ENCODE measurements at places on chromosomes 4 and X.
A peak's percentile ranks its signal among the peaks of the same experiment; 100 is the strongest.

DNA sequence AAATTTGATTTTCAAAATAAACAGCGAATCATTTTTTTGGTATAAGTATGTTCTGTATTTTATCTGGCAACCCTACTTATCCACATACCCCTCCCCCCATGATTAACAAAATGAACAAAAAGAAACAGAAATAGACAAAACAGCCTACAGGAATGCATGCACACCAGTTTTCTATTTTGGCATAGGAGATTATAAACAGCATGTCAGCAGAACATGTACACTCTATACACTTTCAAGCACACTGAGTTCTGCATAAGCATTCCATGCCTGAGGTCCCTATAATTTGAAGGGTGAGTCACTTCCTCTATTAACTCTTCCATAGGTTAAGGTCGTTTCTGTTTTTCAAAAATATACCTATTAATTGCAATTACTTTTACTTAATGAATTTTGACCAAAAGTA lies 28.0 kb upstream of the ZNF280C start:
- DNase-seq, result peak; percentile 27

DNA sequence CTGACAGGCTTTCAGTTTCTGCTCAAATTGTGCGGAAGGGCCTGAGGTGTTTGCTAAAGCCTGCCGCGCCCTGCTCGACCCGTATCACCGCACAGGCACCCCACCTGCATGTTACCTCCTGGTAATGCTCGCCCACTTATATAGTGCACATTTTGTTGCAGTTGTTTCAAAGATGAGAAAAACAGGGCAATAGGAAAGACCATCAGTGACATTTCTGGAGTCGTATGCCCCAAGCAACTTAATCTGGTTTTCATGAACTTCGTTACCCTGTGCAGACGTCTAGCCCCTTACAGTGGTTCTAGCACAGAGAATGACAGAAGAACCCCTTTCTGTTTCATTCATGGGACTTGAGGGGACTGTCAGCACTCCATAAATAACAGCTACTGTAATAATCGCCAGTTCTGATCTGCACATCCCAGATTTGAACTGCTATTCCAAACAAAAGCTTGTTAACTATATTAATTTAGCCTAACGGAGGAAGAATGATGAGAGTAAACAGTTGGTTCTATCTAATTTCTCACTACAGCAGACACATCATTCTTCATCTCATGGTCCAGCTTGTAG lies 940 bp upstream of the DCTD start:
- peak; percentile 13 for DNase-seq

GRCh38 chrX:105648732-105649131 lies 173.6 kb upstream of the NRK start:
- DNase-seq, result no peak

GRCh38 chrX:107272431-107272921 lies 66.1 kb downstream of the DNAAF6 start:
- DNase-seq, result peak; percentile 1

DNA sequence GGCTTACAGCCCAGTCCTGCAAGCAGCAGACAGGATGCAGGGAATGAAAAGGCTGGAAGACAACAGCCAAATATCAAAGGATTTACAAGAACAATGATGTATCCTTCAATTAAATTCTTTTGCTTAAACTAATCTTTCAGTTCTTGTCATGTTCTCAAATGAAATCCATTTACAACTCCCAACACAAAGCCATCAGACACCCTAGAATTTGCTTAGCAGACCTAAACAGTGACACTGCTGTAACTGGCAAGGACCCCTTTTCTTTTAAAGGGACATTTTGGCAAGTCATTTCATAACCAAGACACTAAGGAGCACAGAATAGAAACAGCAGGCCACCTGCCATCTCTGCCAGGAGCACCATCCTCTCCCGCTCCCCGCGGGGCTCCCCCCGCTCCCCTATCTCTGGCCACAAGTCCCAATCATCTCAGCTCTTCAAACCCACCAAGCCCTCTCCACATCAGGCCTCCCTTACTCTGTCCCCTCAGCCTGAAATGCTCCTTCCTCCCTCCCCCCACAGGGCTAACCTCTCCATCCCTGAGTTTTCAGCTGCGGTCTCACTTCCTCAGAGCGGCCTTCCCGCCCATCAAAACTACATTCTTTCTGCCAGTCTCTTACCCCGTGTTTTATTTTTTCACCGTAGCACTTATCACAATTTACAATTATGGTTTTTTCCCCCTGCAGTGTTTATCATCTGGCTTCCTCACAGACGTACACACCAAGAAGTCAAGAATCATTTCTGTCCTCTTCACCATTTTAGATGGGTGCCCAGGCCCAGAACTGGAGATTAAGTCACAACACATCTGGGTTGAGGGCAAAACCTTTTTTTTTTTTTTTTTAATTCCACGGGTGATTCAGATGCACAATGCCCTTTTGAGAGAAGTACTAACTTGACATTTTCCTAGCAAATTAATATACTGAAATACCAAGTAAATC lies 45.8 kb downstream of the TSPAN5 start:
- no peak for DNase-seq

GRCh38 chr4:2048831-2049230 lies 10.3 kb upstream of the NAT8L start:
- no peak for DNase-seq

DNA sequence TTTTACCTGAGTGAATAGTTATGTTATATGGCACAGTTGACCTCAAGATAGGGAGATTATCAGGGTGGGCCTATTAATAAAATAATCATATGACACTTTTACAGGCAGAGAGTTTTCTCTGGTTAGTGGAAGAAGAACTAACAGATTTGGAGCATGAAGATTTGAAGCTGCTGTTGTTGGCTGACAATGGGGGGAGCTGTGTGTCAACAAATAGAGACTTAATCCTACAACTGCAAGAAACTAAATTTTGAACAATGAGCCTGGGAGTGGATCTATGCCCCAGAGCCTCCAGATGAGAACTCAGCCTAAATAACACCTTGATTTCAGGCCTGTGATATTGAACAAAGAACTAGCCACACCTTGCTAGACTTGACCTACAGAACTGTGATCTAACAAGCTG lies 7.2 kb upstream of the CCSER1 start:
- no peak for DNase-seq

GRCh38 chr4:24751926-24752539 lies 43.3 kb upstream of the SOD3 start:
- DNase-seq, result no peak

- DNase-seq, result no peak
Observed at GRCh38 chrX:13226214-13226613, 93.6 kb downstream of the ATXN3L start.

GRCh38 chrX:50814701-50815100 lies 707 bp upstream of the SHROOM4 start:
- DNase-seq, result peak; percentile 48

DNA sequence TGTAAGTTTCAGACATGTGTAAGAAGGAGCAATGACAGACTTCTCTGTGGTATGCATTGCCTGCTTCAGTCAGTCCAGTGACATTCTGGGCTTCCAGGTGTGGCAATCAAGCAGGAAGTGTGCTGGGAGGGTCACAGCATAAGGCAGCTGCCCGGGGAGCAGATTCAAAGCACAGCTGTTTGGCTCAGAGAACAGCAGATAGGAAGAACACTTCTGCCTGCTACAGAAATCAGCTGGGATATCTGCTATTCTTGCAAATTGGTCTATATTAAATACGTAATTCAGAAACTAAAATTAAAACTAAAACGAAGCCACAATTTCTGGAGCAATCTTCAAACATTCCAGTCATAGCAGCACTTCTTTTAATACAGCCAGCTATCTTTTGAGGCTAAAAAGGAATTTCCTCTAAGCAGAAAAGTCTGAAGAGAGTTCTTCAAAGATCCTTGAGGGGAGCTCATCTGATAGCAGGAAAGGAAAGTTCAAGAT lies 47.5 kb upstream of the GALNT7 start:
- peak; percentile 62 for DNase-seq

DNA sequence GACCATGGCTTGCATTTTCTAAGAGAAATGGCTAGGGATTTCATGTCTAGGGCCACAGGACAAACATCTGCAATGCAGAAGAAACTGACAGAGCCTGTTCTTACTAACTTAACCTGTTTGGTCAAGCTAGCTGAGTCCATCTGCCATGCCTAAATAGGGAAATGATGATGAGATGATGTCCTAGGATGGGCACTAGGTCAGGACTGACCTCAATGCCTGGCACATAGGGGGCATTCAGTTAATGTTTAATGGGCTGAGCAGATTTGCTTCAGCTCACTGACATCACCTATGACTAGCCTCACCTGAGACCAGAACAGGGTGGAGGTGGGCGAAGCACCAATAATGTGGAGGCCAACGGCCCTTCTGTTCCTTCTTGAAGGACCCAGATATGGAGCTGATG lies 174.2 kb upstream of the SCML1 start:
- no peak for DNase-seq

DNA sequence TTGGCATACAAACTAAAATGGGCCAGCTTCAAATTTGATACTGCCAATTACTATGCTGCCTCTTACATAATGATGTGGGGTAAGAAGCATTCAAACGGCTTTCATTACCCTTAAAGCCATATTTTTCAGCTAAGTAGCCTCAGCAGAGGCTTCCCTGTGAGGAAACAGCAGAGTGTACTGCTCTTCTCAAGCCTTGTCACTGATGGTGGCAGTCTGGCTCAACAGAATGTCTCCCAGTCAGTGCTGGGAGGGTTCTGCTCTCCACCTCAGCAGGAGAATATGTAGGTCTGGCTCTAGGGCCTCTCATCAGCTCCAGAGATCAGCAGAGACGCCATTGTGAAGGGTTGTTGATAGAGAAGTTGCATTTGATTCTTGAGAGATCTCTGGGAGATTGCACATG lies 44.6 kb upstream of the MBNL3 start:
- DNase-seq, result no peak

GRCh38 chrX:1464041-1464970 lies 11.6 kb upstream of the ASMTL start:
- no peak for DNase-seq

GRCh38 chr4:1414831-1415680 lies 8.8 kb upstream of the NKX1-1 start:
- DNase-seq, result no peak

DNA sequence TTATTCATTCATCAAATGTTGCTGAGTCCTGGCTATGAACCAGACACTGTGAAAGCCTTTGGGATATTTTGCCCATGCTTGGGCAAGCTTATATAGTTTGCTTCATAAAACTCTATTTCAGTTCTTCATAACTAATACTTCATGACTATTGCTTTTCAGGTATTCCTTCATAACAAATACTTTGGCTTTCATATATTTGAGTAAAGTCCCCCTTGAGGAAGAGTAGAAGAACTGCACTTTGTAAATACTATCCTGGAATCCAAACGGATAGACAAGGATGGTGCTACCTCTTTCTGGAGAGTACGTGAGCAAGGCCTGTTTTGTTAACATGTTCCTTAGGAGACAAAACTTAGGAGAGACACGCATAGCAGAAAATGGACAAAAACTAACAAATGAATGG lies 1.7 kb upstream of the AFP start:
- peak; percentile 48 for DNase-seq

DNA sequence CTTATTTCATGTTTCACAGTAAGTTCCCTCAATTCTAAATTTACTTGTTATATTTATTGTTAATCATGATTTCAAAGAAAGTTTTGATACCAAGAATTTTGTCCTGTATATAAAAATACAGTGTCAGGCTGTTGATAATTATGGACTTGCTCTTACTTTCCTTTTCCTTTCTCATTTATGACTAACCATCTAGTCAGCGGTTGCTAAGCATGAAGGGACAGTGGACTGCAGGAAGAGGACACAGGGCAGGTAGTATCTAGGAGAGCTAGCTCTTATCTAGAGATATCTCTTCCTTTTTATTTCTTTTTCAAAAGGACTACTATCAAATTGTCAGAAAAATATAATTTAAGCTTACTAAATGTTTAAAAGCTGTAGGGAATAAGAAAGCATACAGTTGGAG lies 1.6 kb downstream of the OPRPN start:
- DNase-seq, result peak; percentile 63

- DNase-seq, result no peak
Observed at GRCh38 chrX:34768290-34768689, 111.2 kb upstream of the TMEM47 start.

DNA sequence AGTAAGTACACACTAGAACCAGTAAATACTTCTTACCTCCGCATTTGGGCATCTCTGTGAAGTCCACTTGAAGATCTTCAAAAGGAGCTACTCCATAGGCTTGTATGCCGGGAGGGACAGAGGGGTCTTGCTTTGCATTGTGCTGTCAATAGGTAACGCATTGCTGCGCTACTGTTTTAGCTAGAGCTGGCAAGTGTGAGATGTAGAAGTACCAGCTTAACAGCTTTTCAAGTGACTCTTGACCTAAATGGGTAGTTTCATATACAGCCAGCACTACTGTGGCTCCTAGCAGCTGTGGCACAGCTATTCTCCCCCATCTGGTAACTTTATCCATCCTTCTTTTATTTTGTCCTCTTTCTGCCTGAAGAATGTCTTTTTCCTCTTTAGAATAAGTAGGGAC lies 205.3 kb upstream of the KLF8 start:
- no peak for DNase-seq

- no peak for DNase-seq
Observed at GRCh38 chr4:188408244-188409030, 269.2 kb downstream of the TRIML1 start.

- peak; percentile 33 for DNase-seq
Observed at GRCh38 chr4:156677131-156677531, 294.5 kb downstream of the PDGFC start.

- DNase-seq, result no peak
Observed at GRCh38 chrX:6448003-6448402, 86.9 kb downstream of the VCX3A start.

GRCh38 chr4:165761963-165762362 lies 111.1 kb upstream of the TLL1 start:
- no peak for DNase-seq

DNA sequence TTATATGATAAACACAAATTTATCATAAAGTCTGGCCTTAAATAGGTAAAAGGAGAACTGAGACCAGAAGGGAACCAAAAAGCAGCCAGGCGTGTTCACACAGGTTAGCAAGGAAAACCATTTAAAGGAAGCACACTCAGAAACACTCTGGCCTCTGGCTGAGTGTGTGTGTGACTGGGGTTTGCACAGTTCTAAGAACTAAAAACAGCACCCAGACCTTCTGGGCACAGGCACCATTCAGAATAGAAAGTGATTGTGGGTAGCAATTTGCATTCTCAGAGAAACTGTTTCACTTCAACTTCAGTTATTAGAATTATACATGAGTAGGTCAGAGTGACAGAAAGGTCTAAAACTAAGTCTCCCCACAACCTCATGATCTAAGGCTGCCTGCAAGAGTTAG lies 10.0 kb downstream of the GPR82 start:
- peak; percentile 5 for DNase-seq

DNA sequence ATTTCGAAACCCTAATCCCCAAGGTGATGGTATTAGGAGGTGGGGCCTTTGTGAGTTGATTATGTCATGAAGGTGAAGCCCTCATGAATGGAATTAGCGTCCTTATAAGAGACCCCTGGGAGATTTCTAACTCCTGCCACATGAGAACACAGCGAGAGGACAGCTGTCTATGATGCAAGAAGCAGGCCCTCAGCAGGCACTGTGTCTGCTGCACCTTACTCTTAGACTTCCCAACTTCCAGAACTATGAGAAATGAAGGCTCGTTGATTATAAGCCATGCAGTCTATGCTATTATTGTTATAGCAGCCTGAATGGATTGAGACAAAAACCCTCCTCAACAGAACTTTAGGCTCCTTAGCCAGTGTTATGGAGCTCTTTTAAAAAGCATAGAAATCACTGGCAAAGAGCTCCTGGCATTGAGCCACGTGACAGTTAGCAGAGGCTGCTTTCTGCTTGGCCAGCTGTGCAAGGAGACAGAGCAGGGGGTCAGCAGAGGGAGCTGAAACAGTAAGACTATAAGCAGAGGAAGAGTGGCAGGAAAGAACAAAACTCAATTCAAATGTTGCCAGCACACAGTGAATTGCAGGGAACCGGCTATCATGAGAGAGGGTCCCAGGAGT lies 219.2 kb upstream of the FAT1 start:
- DNase-seq, result no peak

GRCh38 chrX:42978655-42979379 lies 200.9 kb upstream of the PPP1R2C start:
- peak; percentile 2 for DNase-seq

All from bronchial epithelial cell (primary cell).